ENCODE measurements at places on chromosomes 7 and 10.

- no peak for DNase-seq
Observed at GRCh38 chr7:7565018-7565680, 1.5 kb upstream of the MIOS start.

GRCh38 chr10:122342293-122343134 lies 32.0 kb upstream of the PLEKHA1 start:
- peak; percentile 26 for DNase-seq

GRCh38 chr10:11849911-11850310 lies 26.8 kb downstream of the PROSER2 start:
- DNase-seq, result no peak

DNA sequence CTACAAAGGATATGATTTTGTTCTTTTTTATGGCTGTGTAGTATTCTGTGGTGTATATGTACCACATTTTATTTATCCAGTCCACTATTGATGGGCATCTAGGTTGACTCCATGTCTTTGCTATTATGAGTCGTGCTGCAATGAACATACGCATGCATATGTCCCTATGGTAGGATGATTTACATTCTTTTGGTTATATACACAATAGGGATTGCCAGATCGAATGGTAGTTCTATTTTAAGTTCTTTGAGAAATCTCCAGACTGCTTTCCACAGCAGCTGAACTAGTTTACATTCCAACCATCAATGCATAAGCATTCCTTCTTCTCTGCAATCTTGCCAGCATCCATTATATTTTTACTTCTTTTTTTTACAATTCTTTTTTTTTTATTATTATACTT lies 35.6 kb upstream of the FAM13C start:
- DNase-seq, result no peak

GRCh38 chr10:28020993-28021982 lies 22.4 kb upstream of the ODAD2 start:
- DNase-seq, result no peak

GRCh38 chr10:93437086-93437945 lies 44.8 kb downstream of the MYOF start:
- no peak for DNase-seq

- DNase-seq, result no peak
Observed at GRCh38 chr7:130419658-130420057, 21.2 kb downstream of the CEP41 start.

DNA sequence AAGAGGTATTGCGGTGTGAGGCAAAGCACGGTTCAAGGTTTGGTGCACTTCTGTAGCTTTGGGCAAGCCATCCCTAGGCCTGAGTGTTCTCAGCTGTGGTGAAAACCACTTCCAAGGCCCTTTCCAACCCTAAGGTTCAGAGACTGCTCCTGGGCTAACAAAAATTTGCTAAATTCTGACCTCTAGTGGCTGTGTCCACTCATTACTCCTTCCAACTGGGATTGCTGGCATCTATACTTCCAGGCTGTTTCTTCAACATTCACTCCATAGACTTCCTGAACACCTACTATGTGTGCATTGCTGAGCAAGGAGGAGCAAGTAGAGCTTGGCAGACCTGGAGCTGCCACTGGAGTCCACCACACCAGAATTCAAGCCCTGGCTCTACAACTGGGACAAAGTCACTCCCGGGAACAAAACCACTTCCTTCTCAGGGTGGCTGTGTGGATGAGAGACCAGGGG lies 29.3 kb upstream of the SH3PXD2A start:
- no peak for DNase-seq

- DNase-seq, result no peak
Observed at GRCh38 chr7:130887182-130887956, 153.4 kb upstream of the KLF14 start.

DNA sequence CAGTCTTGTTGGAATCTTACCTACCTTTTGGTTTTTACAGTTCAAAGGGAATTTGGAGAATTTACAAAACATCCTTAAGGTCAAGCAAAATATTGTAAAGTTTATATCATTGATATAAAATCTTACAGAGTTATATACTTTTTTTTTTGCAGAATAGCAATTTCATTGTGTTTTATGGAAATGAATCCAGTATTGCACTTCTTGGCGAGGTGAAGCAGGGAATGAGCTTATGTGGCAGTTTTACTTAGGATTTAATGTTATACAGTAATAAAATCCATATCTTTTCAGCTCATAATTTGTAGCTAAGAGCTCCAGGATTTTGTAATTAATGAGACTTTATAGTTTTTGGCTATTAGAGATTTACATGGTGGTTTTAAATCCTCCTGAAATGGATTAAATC lies 5.0 kb downstream of the PRKAR2B start:
- DNase-seq, result no peak

DNA sequence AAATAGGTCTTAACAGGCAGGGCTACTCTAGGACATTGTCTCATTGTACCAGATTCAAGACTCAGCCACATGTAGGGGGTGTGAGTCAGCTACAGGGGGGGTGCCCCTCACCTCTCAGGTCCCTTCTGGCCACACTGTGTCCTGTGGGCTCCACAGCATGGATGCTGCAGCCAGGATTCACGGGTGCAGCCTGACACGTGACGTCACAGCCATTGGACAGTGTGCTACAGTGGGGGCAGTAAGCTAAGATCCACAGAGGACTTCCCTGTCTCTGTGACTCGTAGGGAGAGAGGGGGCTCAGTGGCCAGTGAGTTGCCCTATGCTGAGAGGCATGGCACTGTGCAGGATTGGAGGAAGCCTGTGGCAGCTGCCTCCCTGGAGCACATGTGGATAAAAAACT lies 77.9 kb downstream of the TMEM178B start:
- no peak for DNase-seq

- DNase-seq, result no peak
Observed at GRCh38 chr7:134649226-134649775, 2.6 kb downstream of the BPGM start.

DNA sequence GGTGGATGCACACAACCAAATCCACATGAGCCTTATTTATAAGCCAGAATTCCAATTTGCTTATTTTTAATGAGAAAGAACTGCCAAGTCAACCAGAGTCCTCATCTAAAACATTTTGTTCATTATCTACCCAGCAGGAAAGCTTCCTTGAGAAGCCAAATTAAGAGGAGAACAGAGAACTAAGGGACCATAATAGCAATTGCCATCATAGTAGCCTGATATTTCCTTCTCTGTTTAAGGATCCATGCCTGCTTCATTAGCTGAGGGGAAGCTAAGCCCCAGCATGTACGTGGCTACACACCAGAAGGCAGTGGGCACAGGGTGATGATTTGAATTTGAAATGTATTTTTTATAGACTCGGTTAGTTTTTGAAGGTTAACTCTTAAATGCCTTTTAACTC lies 46.8 kb downstream of the ADAM12 start:
- DNase-seq, result no peak

DNA sequence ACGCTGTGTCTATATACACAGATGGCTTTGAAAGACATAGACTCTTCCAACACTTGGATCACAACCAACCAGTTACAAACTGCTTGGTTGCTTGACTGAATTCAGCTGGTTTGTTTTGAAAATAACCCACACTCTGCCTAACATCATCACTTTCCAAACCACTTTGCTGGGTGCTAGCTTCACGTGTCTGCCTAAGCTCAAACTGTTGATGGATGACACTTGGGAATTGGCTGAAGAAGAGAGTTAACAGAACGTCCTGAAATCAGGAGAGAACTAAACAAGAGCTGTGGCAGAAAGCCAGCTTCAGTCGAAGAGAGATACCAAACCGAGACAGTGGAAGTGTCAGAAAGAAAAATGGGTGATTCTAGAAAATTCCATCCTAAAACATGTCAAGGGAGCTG lies 420.8 kb upstream of the AUTS2 start:
- no peak for DNase-seq

DNA sequence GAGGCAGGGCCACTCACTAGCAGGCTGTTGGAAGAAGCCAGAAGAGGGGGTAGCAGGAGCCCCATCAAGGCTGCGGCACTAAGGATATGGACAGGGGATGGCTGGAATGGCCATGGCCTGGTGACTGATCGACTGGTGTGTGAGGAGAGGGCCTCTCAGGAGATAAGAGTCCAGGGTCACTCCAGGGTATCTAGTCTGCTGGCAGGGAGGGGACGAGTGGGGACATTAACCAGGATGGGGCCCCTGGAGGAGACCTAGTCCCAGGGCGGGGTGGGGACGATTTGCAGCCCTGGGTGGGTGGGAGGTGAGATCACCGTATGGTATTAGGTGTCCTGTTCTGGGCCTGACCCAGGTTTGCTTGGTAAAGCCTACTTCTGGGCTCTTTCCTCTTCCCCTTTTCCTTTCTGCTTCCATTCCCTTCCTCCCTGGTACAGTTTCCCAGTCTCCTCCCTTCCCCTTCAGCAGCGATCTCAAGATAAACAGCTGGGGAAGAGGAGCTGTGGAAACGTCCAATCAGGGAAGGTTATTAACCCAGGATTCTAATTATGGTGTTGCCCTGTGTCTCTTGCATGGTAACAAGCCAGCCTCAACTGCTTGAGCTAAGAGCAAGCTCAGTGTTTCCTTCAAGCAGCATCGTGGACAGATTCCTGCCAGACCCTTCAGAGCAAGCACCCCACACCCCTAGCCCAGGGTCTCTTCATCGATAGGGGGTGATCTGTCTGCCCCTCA lies 233.2 kb downstream of the RPS24 start:
- DNase-seq, result no peak

DNA sequence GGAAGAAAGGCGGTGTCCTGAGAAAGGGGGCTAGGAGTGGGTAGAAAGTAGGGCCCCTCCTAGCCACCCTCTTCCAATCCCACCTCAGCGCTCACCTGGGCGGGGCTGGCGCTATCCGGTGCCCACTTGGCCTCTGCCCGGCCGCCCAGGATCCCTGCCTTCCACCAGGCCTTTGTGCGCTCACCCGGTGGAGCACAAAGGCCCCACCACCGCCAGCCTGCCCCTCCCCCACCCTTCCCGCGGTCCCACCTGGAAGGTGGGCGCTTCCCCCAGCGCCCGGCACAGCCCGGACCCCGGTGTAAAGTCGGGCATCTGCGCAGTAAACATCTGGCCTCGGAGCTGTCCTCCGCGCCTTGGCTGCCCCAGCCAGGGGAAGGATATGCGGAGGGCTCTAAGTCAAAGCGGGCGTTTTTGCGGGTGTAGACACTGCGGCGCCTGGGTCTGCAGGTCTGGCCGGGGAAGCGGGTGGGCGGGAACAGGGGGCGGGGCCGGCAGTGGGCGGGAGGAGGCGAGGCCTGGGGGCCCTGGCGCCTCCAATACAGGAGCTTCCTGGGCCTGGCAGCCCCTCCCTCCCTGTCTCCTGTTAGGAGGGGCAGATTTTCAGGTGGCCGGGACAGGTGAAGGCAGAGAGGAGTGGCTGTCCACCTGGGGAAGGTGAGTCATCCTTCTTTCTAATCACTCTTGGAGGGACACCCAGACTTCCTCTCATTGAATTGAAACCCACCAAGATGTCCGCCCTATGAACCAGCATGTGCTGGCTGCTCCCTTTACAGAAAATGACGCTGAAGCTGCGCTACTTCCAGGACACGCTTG lies 49.3 kb downstream of the PNLIPRP2 start:
- no peak for DNase-seq

DNA sequence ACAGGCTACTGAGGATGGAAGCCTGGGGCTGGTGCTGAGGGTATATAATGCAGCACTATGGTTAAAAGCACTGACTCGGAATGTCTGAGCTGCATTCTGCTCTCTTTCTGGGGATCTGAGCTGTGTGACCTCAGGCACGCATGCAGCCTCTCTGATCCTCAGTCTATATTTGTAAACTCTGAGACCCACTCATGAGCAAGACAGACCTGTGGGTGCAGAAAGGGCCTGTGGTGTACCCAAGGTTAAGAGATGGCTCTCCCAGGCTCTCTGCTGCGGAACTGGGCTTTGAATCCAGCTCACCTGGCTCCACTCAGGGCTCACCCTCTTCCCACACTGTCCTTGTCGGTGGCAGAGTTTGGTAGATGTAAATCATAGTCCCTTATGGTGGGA lies 89.9 kb downstream of the CHST15 start:
- no peak for DNase-seq

DNA sequence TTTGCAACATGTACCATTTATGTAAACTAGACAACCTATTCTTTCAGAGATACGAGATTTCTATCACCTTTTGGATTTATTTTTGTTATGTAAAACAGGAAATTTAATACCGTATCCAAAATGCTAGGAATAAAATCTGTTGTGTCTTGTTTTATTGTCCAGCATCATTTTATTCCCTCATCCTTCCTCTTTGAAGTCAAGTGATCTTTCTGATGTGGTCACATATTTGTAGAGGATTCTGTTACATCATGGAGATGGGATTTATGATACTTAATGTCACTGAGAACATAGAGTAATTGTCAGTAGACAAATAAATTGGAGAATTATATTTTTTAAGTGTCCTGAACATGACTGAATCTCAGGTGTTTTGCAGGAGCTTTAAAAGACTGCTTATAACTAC lies 64.7 kb downstream of the ZNF277 start:
- no peak for DNase-seq

DNA sequence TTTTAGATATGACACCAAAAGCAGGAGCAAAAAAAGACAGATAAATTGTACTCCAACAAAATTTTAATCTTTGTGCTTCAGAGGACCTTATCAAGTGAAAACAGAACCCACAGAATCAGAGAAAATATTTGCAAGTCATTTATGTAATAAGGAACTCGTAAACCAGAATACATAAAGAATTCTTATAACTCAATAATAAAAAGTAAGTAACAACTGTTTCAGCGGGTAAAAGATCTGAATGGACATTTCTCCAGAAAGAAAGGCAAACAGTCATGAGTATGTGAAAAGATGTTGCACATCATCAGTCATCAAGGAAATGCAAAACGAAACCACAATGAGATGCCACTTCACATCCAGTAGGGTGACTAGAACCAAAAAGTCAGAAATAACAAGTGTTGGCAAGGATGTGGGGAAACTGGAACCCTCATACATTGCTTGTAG lies 167.7 kb upstream of the KCTD7 start:
- DNase-seq, result no peak

GRCh38 chr10:124943301-124944092 lies 1.6 kb downstream of the ZRANB1 start:
- no peak for DNase-seq

DNA sequence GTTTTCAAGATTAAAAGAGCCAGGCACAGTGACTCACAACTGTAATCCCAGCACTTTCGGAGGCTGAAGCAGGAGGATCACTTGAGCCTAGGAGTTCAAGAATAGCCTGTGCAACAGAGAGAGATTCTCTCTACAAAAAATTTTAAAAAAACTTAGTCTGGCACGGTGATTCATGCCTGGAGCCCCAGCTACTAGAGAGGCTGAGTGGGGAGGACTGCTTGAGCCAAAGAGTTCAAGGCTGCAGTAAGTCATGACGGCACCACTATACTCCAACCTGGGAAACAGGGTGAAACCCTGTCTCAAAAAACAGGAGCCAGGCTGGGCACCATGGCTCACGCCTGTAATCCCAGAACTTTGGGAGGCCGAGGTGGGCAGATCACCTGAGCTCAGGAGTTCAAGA lies 86.6 kb upstream of the KCTD7 start:
- DNase-seq, result no peak

DNA sequence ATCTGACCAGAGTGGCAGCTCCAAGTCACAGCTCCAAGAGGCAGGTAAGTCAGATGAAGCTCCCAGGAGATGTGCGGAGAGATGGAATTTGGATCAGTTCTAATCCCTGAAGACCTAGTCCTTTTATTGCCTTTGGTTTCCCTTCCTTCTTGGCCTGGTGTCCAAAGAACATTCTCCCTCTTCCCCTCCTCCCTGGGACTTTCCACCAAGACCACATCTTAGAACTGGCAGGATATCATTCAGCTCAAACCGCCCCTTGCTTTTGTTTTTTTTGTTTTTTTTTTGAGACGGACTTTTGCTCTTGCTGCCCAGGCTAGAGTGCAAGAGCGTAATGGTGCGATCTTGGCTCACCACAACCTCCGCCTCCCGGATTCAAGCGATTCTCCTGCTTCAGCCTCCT lies 190.8 kb downstream of the GFRA1 start:
- no peak for DNase-seq

Data from stimulated activated CD4-positive, alpha-beta T cell treated with anti-CD3 and anti-CD28 coated beads, TNF-alpha, amount 100 ng/mL, for 48 hours (primary cell).